ENCODE measurements at places on chromosomes 5 and 9.

GRCh38 chr5:11323761-11324160 is 562.7 kb upstream of the DAP start:
- DNase-seq, result no peak

GRCh38 chr5:128380337-128380736 is 157.7 kb downstream of the FBN2 start:
- no peak for DNase-seq

DNA sequence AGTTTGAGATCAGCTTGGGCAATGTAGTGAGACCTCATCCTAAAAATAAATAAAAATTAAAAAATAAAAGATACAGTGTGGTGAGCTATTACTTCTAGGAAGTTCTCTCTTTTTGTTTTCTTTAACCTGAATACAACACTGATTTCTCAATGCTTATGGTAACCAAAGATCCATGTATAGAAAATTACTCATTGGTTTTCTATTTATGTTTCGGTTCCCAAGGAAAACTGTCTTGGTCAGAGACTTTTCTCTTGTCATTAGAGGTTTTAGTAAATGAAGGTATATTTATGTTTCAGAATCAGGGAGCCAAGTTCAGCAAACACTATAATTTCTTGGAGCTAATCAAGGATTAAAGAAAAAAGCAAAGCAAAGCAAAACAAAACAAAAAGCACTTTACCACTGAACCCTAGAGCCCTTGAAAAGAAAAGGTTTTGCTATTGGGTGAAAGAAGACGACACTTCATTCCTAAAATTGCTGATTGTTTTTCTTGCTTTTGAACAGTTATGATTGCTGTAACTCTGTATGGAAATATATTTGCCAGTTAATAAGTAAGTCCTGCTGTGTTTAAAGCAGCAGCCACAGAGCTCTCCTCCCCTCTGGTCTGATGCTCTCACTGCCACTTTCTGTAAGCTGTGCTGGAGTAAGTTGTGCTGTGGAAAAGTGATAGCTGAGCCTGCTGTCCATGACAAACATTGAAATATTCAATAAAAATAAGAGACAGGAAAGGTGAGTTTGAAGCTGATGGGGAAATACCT is 298.2 kb downstream of the CD180 start:
- no peak for DNase-seq

GRCh38 chr9:90423661-90424193 is 218.9 kb downstream of the DIRAS2 start:
- no peak for DNase-seq

GRCh38 chr9:138060881-138061280 is 183.3 kb downstream of the CACNA1B start:
- DNase-seq, result no peak

DNA sequence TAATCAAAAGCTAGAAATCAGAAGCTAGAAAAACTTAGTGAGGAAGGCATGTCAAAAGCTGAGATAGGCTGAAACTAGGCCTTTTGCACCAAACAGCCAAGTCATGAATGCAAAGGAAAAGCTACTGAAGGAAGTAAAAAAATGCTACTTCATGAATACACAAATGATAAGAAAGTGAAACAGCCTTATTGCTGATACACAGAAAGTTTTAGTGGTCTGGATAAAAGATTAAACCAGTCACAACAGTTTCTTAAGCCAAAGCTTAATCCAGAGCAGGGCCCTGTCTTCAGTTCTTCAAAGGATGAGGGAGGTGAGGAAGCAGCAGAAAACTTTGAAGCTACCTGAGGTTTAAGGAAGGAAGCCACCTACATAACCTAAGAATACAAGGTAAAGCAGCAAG is 102.5 kb upstream of the SH3GL2 start:
- no peak for DNase-seq

- DNase-seq, result no peak
These were observed 39.3 kb upstream of the KCNIP1 start for GRCh38 chr5:170464280-170465127.

DNA sequence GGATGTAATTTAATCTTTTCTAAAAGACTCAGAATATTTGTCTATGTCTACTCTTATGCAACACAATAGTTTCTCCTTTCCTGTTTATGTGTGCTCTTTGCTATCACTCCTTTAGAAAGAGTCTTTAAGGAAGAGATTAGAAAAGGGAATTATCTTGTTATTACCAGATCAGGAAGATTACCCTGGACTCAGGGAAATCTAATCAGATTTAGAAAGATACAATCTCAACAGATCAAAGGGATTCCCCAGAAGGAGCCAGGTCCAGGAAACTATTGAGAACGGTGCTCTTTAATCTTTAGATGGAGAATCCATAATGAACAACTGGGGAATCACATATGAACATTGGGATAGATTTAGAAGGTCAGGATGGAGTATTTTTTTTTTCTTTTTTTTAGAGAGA is 32.4 kb upstream of the ZFR start:
- no peak for DNase-seq
